ENCODE measurements at places on chromosomes 1 and 21.

DNA sequence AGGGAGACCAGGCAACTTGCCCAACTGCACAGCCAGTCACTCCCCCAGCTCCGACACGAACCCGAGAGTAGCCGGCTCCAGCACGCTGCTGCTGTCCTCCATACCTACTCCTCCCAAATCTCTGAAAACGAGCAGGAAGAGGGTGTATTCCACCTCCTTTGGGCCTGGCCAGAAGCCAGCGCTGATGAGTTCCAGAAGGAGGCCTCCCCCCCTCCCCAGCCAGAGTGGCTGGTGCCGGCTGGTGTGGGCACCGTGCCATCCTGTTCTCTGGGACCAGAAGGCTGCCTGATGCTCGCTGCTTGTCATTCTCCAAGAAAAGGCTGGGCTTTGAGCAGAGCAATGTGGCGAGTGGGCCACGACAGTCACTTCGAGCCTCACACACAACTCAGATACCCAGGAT, 22.2 kb downstream of the KCNN3 start:
- DNase-seq = no peak

GRCh38 chr1:151970626-151971025, 23.0 kb downstream of the S100A10 start:
- peak; percentile 26 for DNase-seq

DNA sequence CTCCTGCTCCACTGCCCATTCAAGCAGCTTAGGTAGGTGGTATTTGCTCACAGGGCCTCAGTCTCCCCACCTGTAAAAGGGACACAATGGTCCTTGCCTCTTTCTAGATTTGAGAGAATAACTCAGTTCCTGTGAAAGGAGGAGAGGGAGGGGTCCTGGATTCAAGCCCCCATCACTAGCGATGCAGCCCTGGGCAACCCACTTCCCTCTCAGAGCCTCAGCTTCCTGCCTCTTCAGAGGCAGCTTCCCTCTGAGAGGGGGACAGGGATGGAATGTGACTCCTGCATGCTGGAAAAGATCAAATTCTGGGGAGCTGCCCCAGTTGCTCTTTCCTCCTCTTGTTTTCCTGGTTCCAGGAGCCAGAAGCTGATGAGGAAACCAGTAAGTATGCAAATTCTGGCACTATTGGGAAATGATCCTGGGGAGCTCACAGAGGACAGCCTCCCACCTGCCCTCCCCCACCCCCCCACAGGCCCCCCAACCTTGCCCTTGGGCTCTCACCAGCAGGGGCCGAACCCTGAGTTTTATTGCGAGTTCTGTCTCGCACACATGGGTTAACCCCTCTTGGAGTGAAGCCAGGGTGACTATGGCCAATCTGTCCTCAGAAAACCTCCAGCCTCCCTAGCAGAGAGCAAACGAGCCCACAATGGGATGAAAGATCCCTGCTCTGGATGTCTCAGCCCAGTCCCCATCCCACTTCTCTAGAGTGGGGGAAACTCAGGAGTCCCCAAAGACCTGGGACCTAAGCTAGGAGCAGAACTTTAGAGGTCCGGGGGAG, 11.7 kb downstream of the ZC3H12A start:
- no peak for DNase-seq

GRCh38 chr1:212629450-212630157, 21.0 kb downstream of the ATF3 start:
- no peak for DNase-seq

DNA sequence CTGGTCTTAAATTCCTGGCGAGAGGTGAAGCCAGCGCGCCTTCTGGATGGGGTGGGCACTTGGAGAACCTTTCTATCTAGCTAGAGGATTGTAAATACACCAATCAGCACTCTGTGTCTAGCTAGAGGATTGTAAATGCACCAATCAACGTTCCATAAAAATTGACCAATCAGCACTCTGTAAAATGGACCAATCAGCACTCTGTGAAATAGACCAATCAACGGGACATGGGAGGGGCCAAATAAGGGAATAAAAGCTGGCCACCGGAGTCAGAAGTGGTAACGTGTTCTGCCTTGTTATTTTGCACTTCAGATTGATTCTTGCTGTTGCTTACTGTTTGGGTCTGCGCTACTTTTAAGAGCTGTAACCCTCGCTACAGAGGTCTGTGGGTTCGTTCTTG, 12.0 kb upstream of the LIN9 start:
- no peak for DNase-seq

- no peak for DNase-seq
Measured at GRCh38 chr1:222413436-222413835, 134.5 kb downstream of the HHIPL2 start.

DNA sequence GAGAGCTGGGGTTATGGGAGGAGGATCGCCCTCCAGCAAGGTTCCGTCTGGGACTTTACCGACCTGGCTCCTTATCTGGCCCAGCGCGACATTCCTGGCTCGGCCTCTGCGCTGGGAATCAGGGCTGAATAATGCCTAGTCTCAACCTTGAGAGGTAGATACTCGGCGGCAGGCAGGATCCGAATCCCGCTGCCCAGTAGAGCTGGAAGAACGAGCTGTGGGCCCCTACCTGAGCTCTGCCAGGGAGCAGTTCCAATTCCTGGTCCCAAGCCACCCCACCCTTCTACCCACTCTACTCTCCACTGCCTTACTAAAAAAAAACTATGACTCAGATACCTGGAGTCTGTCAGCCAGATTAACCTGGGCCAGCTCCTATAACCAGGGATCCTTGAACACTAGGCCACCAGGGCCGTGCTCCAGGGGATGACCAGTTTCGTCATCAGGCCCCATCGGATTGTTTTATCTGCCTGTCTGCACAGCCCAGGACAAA, 53.6 kb downstream of the RHBG start:
- DNase-seq = no peak

- DNase-seq = no peak
Measured at GRCh38 chr1:185786524-185786923, 52.3 kb downstream of the HMCN1 start.

- DNase-seq = no peak
Measured at GRCh38 chr1:193540511-193540910, 354.1 kb upstream of the B3GALT2 start.

DNA sequence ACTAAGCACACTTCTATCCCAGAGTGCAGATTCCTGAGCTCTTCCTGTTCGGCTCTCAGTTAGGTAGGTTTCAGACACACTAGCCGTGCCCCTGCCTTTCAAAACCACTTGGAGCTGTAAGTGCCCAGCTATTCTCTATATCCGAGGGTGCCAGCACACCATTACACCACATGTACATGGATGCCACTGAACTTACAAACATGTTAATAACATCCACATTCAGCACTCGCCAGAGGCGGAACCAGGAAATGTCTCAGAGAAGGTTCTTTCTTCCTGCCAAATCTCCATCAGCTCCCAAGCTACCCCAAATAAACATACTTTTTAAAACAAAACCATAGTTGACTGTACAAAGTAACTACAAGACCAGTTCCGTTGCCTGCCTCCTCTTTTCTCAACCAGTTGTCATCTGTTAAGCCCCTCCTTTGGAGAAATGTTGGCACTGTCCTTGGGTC, 78.4 kb upstream of the CTTNBP2NL start:
- no peak for DNase-seq

- no peak for DNase-seq
Measured at GRCh38 chr1:8382608-8383505, 64.9 kb downstream of the SLC45A1 start.

GRCh38 chr1:169466259-169467230, 19.2 kb downstream of the SLC19A2 start:
- peak; percentile 23 for DNase-seq

DNA sequence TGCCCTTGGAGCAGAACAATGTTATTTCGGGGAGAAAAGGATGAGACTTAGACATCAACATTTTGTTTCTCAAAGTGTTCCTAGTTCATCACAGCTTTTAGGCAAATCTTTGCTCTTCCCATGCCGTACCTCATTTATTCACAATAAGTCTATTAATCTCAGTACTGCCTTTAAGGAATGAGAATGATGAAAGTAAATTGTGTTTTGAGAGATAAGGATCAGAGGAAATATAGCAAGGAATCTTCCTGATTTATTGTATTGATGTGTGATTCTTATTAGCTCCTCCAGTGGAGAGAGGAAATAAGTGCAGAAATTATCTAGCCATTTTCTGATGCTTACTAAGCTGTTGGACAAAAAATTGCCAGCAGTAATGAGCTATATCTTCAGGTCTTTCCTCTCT, 2.0 kb downstream of the POLR3C start:
- DNase-seq = no peak

GRCh38 chr1:213366141-213366831, 315.2 kb downstream of the RPS6KC1 start:
- DNase-seq = no peak

GRCh38 chr1:172255223-172255560, 165.3 kb upstream of the C1orf105 start:
- no peak for DNase-seq

DNA sequence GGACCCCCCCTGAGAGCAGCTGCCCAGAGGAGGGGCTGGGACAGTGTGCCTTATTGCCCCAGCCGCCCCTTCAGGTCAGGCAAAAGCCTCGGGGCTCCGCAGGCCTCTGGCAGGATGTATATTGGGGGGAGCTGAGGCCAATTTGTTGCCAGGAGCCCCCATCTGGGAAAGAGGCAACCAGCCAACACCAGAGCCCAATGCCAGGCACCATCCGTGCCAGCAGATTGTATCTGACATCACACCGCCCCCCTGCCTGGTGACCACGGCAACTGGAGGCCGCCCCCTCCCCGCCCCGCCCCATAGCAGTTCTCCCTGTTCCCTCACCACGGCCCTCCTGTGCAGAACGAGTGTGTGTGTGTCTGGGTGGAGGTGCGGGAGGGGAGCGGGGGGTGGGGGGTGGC, 3.6 kb upstream of the PLEKHG5 start:
- DNase-seq = no peak

DNA sequence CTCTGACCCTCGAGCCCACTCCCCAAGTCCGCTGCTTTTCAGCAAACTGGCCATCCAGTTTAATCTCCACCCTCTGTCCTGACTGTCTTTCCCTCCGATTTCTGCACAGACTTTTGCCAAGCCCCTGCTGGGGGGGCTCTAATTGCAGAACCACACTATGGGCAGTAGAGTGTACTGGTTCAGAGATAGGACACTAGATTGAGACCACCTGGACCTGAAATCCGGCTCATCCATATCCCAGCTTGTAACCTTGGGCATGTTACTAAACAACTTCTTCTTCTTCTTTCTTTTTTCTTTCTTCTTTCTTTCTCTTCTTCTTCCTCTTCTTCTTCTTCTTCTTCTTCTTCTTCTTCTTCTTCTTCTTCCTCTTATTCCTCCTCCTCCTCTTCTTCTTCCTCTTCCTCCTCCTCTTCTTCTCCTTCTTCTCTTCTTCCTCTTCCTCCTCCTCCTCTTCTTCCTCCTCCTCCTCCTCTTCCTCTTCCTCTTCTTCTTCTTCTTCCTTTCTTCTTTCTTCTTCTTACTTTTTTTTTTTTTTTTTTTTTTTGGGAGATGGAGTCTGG, 7.7 kb downstream of the LRRC71 start:
- DNase-seq = no peak

GRCh38 chr1:85220756-85221201, 20.0 kb upstream of the SYDE2 start:
- no peak for DNase-seq

GRCh38 chr21:37153935-37154350, 80.9 kb downstream of the TTC3 start:
- no peak for DNase-seq

DNA sequence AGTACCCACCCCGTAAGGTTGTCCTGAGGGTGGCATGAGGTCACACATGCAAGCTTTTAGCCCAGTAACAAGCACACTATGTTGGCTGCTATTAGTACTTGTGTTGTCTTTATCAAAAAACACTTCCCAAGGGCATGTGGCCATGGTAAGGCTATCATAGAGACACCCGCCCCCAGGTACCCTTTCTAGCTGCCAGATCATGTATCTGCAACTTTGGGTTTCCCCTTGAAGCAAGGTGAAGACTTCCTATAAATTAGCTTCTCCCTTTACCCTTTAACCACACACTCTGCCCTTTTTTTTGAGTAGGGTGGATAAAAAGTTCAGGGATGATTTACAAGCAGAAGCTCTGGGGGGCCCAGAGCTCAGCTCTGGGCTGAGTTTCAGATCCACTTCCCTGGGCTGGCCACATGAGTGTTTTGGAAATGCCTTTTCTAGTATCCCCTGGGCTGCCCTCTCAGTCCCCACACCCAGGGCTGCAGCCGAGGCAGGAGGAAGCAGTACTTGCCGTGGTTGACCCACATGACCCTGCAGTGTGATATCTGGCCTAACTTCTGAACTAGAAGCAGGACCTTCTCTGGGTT, 2.0 kb downstream of the ZDHHC18 start:
- no peak for DNase-seq

GRCh38 chr1:23244256-23244761, 27.0 kb upstream of the HTR1D start:
- DNase-seq = no peak

GRCh38 chr1:164064501-164064900, 494.5 kb upstream of the PBX1 start:
- no peak for DNase-seq

DNA sequence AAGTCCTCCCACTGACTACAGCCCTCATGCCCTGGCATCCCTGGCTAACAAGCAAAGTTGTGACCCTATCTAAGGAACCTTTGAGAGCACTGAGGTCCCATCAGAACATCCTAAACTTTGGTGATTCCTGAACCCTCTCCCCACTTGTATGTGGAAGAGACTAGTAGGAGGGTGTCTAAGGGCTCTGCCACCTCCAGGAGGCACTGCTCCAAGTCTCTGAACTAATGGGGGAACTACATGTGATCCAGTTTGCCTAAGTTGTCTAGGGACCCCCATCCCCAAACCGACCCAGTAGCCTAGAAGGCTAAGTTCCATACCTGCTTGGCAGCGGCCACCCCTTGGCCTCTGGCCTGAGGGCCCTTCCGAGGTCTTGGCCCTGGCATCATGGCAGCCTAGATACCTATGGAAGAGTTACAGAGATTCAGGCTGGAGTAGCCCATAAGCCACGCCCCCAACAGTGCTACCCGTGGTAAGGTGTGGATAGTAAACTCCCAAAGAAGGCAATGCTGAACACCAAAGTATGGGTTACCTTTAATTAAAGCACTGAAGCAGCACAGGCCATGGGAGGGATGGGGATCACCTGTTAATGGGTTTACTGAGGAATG, 1.7 kb downstream of the CC2D1B start:
- no peak for DNase-seq

- DNase-seq = no peak
Measured at GRCh38 chr1:41367288-41367642, 6.0 kb downstream of the FOXO6 start.

- DNase-seq = no peak
Measured at GRCh38 chr1:221782477-221782876, 40.6 kb upstream of the DUSP10 start.

- no peak for DNase-seq
Measured at GRCh38 chr1:43520100-43520778, 10.4 kb upstream of the PTPRF start.
